HFFc6 (cell line): ENCODE measurements at places on chromosomes 1 and 21.

- DNase-seq: no peak
Observed at GRCh38 chr1:98025858-98026257, 105.0 kb upstream of the DPYD start.

- DNase-seq: no peak
Observed at GRCh38 chr1:192171123-192171522, 12.9 kb downstream of the RGS18 start.

DNA sequence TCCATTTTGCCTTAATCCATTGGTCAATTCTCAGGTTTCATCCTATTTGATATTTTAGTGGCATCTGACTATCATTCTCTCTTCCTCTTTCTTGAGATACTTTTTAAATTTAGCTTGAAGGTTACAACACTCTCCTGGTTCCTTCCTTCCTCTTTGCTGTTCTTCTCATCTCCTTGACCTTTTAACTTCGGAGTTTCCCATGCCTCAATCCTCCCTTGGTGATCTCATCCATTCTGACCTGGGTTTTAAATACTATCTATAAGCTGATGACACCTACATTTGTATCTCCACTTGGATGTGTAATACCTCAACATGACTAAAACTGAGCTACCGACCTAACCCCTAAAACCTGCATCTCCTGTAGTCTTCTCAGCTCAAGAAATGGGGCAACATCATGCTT lies 4.8 kb upstream of the ZNF687 start:
- no peak for DNase-seq

DNA sequence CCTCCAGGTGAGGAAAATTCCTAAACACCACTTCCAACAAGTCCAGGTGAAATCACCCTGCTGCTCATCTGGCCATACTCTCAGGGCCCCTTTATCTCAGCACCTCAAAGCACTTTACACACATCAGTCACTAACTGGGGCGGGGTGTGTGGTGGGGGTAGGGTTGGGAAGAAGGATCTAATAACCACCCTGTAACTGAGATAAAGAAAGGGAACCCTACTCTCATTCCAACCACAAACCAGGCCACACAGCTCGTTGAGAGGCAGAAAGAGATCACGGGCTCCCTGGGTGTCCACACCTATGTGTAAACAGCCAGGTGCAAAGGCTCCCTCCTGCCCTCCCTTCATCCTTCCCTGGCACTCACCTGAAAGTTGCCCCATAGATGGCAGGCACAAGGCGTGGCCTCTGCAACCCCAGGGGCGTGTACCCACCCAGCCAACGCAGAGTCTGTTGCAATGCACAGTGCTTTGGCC lies 20.4 kb downstream of the GPR161 start:
- no peak for DNase-seq

GRCh38 chr1:90291431-90292216 lies 296.7 kb downstream of the ZNF326 start:
- no peak for DNase-seq

- DNase-seq: no peak
Observed at GRCh38 chr1:176863613-176864012, 300.9 kb downstream of the ASTN1 start.

DNA sequence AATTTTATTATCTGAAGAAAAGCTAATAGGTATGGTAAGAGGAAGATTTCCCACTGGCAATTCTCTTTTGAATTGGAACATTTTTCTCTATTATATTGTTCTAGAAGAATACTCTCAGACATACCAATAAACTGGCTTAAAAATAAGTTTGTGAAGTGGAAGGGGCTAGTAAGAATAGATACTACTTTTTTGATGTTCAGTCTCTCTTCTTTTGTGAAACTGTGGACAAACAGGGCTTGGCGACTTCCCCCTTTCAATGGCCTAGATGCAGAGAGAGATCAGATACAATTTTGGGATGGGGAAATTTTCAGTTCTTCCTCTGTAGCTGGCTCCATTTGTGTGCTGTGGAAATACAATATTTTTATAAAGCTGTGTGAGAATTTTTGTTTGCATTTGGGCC lies 2.5 kb downstream of the PBX1 start:
- DNase-seq: no peak
